Activated B cell treated with CpG ODN at 0.5 μM for 24 hours (primary cell): ENCODE measurements at places on chromosomes 1 and 21. TPM values are rescaled to one million over a fixed set of nuclear protein-coding genes. Genes with fewer than 3 reads are reported as not detected.

Gene CCDC27
- total RNA-seq: not detected in 2 replicates

GRCh38 chr1:78383923-78384322 lies 106.9 kb upstream of the PTGFR start:
- H3K27ac ChIP-seq: no peak overlapping the region
- no peak for DNase-seq
- H3K4me3 ChIP-seq: no peak overlapping the region
- no peaks in the 10 kb centered on the region for H3K4me1 ChIP-seq
- no peaks in the 10 kb centered on the region for H3K27me3 ChIP-seq

- H3K27me3 ChIP-seq: no peaks in the 10 kb centered on the region
- no peak overlapping the region for H3K4me3 ChIP-seq
- no peak for DNase-seq
- H3K36me3 ChIP-seq: no peaks in the 10 kb centered on the region
- H3K27ac ChIP-seq: no peak overlapping the region
Observed at GRCh38 chr1:96208428-96208827, 513.2 kb upstream of the PTBP2 start.

Gene AQP10
- not detected in 2 replicates for total RNA-seq

GRCh38 chr1:13828454-13829151 lies 128.6 kb downstream of the PRDM2 start:
- H3K4me3 ChIP-seq: no peak overlapping the region
- H3K4me1 ChIP-seq: peaks cover 2% of the 10 kb centered on the region
- H3K27ac ChIP-seq: no peak overlapping the region
- peaks cover 8% of the 10 kb centered on the region for H3K36me3 ChIP-seq

DNA sequence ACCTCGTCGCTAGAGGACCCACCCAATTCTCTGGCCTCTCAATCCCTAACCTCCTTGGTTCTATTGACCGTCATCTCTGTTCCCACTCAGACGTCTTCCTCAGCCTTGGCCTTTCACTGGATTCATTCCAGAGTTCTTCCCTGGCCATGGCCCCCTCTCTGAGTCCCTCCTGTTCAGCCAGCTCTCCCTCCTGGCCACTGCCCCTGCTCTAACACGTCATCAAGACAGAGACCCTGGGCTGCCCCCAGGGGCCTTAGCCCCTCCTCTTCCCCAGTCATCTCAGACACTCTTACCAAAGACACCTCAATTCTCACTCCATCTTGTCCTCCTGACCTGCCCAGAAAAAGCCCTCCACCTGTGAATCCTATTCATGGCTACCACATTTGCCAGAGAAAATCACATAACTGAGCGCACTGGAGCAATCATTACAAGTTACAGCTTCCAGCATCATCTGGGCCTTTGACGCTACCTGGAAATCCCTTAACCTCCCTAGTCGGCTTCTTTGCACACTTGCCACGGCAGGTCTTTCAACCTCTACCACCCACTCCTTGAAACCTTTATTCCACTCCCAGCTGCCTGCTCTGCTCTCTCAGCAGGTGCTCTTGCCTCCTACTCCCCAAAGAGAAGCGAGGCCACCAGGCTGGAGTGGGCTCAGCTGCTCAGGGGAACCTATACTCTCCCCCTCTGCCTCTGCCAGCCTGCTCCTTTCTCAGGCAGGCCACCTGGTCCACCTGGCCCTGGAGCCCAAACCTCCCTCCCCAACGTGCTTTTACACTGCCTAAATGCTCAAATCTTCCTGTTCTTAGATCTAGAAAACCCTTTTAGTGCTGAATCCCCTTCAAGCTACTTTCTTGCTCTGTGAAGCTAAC lies 14.0 kb downstream of the DCST2 start:
- no peaks in the 10 kb centered on the region for H3K27me3 ChIP-seq
- no peak for DNase-seq
- peak overlapping the region; percentile 36 for H3K4me3 ChIP-seq

DNA sequence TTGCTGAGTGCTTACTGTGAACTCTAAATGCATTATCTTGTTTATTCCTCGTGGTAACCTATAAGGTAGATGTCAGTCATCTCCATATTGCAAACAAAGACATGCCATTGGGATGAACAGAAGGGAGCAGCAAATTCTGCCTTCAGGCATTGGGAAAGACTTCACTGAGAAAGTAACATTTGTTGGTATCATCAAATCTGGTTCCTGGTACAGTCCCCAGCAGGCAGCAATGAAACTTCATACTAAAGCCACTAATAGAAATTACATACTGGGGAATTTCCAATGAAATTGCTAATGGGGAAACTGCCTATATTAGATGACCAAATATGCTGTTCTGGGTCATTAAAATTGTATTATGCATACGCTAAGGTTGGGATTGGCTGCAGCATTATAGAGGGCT lies 47.3 kb upstream of the ST6GALNAC5 start:
- no peak overlapping the region for H3K27ac ChIP-seq
- H3K36me3 ChIP-seq: no peaks in the 10 kb centered on the region
- H3K27me3 ChIP-seq: no peaks in the 10 kb centered on the region

DNA sequence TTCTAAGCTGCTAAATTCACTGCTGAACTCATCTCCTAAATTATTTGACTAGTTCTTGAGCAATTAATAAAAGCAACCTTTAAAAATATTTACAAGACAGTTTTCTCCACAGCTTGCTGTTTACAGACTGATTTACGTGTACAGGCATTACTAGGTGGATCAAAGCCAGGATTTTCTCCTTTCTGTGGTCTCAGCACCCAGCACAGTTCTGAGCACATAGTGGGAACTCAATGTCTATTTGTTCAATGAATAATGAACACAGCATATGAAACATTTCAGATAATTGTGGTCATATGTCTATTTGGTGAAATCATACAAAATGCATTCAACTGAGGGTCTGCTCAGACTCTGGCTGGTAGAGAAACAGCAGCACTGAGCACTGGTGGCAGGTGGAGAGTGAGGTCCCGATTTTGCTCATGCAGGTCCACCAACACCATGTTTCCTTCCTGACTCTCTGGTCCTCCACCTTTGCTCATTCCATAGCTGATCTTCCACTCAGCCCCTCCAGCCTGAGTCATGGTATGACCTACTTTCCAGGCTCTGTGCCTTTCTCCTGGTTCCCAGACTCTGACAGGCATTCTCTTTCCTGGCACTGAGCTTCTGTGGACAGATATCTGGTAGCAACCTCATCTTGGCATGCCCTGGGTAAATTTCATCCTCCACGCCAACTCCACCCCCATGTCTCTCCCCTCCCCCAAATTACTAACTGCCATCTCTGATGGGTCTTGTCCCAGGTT lies 311.3 kb downstream of the TGFB2 start:
- no peak for DNase-seq
- peaks cover 10% of the 10 kb centered on the region for H3K27me3 ChIP-seq
- no peak overlapping the region for H3K4me3 ChIP-seq

GRCh38 chr1:167104256-167104633 lies 10.4 kb downstream of the STYXL2 start:
- peaks cover 39% of the 10 kb centered on the region for H3K4me1 ChIP-seq
- H3K27me3 ChIP-seq: peaks cover 17% of the 10 kb centered on the region
- H3K27ac ChIP-seq: peak overlapping the region; percentile 30
- no peaks in the 10 kb centered on the region for H3K36me3 ChIP-seq
- no peak for DNase-seq

Gene TGFB2
- total RNA-seq: 0.37 and 1.6 TPM in 2 replicates

Gene LRRC40
- 15.8 and 16.7 TPM in 2 replicates for total RNA-seq

Gene DIPK1A
- 16.0 and 16.7 TPM in 2 replicates for total RNA-seq

DNA sequence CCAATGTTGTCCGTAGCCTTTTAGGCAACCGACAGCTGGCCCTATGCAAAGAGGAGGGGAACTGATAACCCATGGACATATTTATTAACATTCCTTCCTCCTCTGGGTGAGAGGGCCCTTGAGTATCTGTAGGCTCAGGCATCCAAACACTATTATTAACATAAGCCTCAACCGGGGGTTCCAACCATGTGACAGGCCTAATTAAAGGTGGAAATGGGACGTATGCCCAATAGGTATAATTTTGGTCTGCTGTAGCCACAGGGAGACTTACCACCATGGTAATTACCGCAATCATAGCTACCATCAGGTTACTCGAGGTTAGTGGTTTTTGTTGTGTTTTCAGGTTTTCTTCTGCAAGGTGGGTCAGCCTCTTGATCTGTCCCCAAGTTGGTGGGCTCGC lies 5.3 kb downstream of the DAP3 start:
- peaks cover 31% of the 10 kb centered on the region for H3K36me3 ChIP-seq
- no peaks in the 10 kb centered on the region for H3K27me3 ChIP-seq
- peaks cover 48% of the 10 kb centered on the region for H3K4me1 ChIP-seq

DNA sequence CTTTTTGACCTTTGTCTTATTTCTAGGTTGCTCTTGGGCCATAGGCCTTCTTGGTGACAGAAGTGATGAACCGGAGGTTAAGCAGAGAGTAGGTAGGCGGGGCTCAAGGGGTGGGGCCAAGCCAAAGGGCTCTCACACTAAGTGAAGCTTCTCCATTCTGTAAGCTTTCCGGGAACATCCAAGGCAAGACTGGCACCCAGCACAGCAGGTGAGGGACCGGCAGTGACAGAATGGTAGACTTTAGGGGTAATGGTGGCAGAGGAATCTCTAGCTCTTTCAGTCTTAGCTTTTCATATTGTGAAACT lies at the start of gene TNFAIP8L2:
TSS of gene TNFAIP8L2 (plus strand) at position 135 of the 305 bp plus-strand sequence. CDS start 2,049 bp downstream, outside the sequence.
- peak; percentile 58 for DNase-seq
- H3K4me3 ChIP-seq: peak within 1 kb of the TSS; percentile 96
- no peaks in the 10 kb centered on the region for H3K27me3 ChIP-seq
- H3K36me3 ChIP-seq: peaks cover 20% of the 10 kb centered on the region
